ENCODE measurements at places on chromosomes 13 and 19.

- no peak for DNase-seq
Measured at GRCh38 chr19:31772915-31773314, 423.7 kb upstream of the TSHZ3 start.

- no peak for DNase-seq
Measured at GRCh38 chr13:28316836-28317235, 178.1 kb downstream of the FLT1 start.

DNA sequence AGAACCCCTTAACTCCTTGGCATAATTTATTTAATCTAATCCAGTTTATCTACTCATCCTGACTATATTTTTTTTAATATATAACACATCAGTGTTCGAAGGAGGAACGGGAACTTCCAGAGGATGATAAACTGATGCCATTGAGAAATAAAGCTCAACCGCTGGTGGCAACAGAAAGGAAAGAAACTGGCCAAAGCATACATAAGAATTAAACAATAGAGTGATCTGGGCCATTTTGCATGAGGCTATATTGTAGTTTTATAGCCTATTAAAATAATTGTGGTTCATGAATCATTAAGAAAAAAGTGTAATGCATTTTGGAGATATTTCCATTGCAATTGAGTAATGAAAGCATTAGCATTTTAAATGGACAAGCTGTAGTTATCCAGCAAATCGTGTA is 94.2 kb downstream of the FRY start:
- no peak for DNase-seq

GRCh38 chr13:107067381-107067780 is 499.4 kb upstream of the ARGLU1 start:
- no peak for DNase-seq

- no peak for DNase-seq
Measured at GRCh38 chr13:72875233-72875632, 93.3 kb downstream of the PIBF1 start.

DNA sequence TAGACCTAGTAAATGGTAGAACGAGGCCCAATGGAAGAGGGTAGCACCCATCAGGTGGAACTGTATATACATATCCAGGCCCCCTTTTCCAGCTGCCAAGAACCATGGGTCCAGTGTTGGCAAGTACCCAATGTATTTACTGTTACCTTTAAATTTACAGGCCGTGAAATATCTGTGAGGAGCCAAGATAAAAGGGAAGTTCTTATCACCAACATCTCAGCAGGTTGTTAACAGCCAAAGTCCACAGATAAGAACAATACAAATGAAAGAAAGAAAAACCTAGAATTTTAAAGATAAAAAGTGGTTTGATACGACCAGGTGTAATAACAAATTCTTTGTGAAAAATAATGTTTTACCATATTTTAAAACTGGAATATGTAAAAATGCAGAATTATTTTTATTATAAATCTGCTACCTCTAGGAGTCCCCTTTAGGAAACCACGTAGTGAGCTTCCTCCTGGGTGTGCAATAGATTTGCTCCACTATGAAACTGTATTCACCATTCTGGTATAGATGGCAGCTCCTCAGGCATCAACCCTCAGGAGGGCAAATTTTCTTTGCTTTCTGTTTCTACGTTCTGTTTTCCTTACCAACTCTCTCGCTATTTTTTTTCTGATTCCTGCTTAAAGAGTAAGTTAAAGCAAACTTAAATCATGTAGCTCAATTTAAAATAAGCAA is 292.2 kb upstream of the SLC10A2 start:
- DNase-seq = no peak

GRCh38 chr19:32824916-32825608 is 44.5 kb downstream of the SLC7A9 start:
- no peak for DNase-seq

GRCh38 chr13:30466841-30467252 is 1.1 kb upstream of the HMGB1 start:
- no peak for DNase-seq

DNA sequence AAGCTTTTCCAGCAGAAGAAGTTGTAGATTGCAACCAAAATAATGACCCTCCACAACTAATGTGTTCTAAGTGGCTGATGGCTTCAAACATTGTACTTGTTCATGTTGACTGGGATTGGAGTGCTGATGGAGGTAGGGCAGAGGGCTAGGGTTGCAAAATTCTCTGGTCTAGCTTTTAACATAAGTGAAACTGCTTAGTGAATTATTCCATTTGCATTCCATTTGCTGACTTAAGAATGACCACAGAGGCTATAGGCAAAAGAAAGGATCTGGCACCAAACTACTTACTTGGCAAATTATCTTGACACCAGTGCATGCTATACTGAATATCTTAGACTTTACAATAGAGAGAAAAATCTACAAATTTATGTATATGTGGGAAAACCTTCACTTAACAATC is 287.0 kb downstream of the FGF9 start:
- no peak for DNase-seq

DNA sequence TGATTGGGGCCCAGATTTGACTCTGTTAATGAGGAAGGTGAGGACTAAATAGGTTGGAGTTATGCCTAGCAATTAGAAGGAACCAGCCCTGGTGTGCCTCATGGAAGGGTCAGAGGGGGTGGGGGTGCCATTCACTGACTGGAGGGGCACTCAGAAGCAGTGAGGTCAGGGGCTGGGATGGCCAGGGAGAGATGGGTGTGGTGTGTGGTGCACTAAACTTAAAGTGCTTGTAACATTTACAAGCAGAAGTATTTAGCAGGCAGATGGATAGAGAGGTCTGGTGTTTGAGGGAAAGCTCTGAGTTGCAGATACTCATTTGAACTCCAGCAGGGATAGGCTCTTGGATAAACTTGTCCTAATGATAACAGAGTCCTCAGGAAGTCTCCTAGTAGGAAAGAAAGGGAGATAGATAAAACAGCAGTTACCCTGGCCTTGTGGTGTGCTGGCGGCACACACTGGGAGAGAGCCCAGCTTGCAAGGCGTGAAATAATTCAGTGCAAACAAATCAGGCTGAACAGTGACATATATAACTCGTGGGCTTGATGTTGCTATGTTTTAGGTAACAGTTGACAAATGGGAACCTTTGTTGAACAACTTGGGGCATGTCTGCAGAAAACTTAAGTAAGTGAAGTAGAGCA is 20.0 kb upstream of the UPF3A start:
- no peak for DNase-seq

Measured in cortex of kidney (tissue), 1 donor.